ENCODE measurements at places on chromosomes 2 and 18.

DNA sequence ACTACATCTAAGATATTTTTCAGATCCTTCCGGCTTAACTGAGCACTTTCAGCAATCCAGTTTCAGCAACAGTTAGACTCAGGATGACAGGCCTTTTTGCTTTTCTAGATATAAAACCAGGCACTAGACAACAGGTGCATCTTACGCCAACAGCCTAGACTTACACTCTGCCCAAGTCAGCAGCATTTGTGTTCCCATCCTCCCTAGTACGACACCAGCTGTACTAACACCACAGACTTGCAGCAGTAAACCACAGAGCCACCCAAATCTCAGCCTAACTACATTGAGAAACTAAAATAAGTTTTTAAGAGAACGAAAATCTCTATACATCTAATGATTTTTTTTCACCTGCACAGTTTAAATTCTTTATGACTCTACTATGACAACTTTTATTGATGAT lies 89.9 kb upstream of the DNMT3A start:
- no peak for DNase-seq

DNA sequence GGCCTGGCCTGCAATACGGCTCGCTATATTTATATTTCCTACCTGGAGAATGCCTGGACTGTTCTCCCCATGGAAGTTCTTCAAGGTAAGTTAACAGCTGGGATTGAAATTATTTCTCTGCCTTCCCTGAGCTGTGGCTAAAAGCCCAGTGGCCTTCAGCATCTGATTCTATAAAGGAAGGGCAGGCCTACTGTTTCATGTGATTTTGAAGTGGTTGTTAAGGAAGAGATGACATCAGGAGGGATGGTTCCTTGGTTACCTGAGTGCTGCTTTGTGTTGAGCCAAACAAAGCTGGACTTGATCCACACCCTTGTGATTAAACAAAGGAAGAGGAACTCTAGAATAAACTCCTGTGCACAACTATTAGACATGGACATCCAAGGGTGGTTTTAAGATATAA lies 61.6 kb downstream of the MFSD6 start:
- DNase-seq: peak; percentile 48

DNA sequence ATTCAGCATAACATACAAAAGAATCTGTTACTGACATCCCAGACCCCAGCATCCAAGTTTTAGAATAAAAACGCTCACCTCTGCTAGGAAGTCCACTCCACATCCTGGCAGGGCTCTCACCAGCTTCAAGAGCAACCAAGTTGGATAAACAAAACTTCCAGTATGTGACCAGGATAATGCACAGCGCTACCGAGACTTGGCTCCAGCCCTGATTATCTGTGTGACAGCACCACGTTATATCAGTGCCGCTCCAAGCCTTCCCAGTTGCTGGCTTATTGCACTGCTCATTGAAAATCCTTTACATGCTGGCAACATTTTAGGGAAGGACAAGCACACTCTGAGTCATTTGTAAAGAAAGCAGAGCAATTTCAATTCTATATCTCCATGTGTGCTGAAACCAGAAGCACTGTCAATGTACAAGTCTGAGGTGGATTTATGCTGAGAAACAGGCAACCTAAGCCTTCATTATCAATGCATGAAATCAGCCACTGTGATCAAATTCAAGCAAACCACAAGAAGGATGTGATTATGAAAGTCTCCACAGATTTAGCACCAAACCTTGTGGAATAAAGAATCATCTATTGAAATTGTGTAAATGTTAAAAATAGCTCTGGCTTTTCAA lies 115.7 kb downstream of the ZNF385B start:
- DNase-seq: peak; percentile 4

GRCh38 chr2:10078704-10079265 lies 1.4 kb downstream of the CYS1 start:
- DNase-seq: no peak

DNA sequence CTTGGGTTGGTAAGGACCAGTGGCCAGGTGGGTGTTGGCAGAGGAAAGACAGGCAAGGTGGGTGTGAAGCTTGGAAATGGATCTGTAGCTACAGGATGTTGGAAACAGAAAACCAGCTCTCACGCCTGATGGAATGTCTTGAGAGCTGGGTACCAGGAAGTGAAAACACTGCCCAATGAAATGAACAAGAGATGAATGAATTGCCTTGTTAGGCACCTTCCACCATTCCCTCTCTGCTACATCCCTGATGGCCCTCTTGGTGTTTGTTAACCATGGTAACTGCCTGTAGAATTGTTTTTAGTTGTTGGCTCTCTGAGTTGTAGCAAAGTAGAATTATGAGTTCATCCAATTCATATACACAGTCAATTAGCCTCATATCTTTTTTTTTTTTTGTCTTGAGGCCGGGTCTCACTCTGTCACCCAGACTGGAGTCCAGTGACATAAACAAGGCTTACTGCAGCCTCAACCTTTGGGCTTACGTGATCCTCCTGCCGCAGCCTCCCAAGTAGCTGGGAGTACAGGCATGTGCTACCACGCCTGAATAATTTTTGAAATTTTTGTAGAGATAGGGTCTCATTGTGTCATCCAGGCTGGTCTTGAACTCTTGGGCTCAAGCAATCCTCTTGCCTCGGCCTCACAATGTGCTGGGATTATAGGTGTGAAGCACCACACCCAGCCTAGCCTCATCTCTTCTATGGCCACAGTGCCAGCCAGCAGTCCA lies 9.5 kb downstream of the KCMF1 start:
- no peak for DNase-seq

- no peak for DNase-seq
These were observed 59.7 kb downstream of the WDSUB1 start for GRCh38 chr2:159226608-159227385.

DNA sequence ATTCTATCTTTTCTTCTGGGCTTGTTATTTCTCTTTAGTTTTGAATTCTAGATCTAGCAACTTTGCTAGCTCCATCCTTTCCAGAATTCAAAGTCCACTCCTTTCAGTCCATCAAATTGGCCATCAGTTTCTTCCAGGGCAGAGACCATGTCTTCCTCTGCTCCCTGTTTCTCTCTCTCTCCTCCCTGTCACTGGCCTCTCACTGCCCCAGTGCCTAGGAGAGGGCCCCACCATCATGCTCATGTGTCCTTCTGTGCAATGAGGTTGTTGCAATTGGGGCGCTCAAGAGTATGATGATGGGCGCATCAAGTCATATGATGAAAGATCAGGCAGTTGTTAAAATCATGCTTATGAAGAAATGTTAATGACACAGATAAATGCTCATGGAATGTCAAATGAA lies 159.2 kb upstream of the HS6ST1 start:
- DNase-seq: no peak

DNA sequence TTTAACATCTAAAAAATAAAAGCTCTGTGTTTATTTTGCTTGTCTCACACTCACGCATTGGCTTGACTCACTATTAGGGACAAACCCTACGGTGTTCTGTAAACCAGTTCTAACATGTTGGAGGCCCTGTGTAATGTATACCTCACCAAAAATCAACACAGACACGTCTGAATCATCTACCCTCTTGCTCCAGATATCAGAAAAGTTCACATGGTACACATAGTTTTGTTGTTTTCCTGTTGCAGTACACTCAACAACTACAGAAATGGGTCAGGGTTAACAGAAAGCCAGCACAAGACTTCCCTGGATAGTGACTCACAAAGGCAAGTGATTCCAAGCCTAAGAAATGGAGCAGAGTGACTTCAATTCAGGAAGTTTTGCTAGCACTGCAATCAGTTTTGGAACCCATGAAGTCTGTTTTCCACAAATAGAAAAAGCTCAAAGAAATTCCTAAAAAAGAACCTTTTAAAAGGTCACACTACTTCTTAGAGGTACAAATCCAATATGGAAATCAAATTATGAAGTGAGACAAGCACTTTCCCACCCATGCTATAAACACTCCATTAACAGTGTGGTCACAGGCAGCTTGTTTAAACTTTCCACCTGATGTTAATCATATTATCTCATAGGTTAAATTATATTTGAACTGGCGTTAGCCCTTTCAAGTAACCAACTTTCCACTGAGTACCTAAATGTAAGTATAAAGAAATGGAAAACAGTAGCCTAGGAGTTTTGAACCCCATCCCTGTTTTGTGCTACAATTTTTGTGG lies 87.4 kb downstream of the GAREM1 start:
- peak; percentile 84 for DNase-seq

- no peak for DNase-seq
These were observed 35.5 kb downstream of the PNO1 start for GRCh38 chr2:68193144-68193543.

DNA sequence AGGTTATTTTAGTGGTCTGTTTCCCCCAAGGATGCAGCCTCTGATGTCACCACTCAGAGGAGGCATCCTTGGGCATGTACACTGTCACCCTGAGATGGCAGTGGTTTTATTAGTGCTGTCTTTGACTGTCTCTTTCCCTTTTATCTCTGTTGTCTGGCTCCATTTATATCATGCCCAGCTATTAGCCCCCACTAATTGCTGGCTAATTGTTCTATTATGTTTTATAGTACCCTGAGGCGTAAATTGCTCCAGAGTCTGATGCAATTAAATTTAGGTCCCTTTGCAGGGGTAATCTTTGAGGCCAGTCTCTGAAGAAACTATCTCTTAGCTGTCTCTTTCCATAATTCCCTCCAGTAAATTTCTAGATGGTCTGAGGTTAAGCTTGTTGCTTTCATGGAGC lies 301.0 kb upstream of the KLHL29 start:
- no peak for DNase-seq

GRCh38 chr2:241877989-241878970 lies 8.8 kb downstream of the RTP5 start:
- peak; percentile 92 for DNase-seq

- DNase-seq: peak; percentile 85
These were observed 78.9 kb downstream of the ZBTB7C start for GRCh38 chr18:48330016-48330991.

DNA sequence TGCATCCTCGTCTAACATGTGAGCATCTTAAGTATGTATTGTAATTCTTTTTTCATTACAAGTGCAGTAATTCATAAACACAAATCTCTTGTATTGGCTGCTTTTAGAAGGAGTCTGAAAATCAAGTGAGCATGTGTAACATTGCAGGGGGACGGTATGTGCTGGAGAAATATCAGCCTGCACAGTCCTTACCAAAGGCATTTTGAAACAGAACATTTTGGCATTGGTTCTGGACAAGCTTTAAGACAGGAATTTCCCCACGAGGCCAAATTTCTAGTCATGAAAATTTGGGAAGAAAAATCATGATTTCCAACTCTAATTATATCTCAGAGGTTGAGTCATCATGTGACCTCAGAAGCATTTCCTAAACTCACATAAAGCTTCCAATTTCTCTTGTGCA lies 24.7 kb upstream of the NRP2 start:
- peak; percentile 45 for DNase-seq

DNA sequence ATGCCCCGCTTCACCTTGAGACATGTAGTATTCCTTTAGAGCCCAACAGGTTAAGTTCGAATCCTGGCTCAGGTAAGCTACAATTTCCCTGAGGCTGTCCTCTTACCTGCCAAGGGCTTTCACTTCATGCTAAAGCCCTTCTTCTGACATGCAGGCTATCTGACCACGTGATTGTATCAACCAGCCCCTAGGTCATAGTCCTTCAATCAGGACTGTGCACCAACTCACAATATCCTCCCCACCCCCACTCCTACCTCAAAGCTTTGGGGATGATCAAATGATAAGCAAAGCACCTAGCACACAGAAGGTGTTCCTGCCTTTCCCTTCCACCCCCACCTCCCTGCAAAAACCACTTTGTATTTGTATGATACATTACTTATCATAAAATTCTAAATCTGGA lies 78.9 kb downstream of the AAK1 start:
- DNase-seq: no peak

- DNase-seq: no peak
These were observed 55.7 kb upstream of the ACTR3 start for GRCh38 chr2:113834051-113834730.

GRCh38 chr2:65146078-65146477 lies 16.2 kb upstream of the RAB1A start:
- DNase-seq: no peak

DNA sequence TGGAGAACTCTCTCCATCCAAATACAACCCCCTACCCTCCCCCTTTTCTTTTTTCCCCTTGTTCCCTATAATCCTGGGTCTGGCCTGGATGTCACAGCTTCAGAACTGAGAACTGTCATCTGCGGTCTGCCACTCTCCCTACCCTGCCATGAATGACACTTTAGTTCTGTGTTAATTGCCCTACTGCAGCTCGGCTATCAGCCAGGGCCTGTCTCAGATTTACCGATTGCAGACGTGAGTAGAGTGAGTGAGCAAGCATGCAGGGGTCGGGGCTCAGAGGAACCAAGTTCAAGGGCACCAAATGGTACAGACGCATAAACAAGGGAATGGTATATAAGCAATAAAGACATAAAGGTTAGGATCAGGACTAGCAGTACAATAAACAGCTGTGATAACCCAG lies 967.8 kb downstream of the BCL11A start:
- peak; percentile 29 for DNase-seq

GRCh38 chr2:8923183-8923582 lies 80.3 kb downstream of the MBOAT2 start:
- no peak for DNase-seq

DNA sequence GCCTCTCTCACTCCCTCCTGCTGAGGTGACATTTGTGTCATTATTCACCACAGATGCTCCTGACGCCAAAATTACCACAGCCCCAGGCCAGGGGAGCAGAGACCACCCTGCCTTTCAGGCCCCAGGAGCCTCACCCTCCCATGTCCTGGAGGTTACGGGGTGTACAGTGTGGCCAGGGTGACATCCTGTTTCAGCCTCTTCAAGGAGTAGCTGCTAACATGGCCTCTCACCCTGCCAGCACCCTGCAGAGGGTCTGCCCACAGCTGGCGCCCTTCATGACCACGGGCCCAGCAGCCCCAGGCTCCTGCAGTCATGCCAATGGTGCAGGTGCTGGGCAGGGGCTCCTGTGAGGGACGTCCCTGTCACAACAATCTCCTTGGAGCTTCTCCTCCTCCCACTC lies 92.6 kb downstream of the SMIM21 start:
- no peak for DNase-seq

DNA sequence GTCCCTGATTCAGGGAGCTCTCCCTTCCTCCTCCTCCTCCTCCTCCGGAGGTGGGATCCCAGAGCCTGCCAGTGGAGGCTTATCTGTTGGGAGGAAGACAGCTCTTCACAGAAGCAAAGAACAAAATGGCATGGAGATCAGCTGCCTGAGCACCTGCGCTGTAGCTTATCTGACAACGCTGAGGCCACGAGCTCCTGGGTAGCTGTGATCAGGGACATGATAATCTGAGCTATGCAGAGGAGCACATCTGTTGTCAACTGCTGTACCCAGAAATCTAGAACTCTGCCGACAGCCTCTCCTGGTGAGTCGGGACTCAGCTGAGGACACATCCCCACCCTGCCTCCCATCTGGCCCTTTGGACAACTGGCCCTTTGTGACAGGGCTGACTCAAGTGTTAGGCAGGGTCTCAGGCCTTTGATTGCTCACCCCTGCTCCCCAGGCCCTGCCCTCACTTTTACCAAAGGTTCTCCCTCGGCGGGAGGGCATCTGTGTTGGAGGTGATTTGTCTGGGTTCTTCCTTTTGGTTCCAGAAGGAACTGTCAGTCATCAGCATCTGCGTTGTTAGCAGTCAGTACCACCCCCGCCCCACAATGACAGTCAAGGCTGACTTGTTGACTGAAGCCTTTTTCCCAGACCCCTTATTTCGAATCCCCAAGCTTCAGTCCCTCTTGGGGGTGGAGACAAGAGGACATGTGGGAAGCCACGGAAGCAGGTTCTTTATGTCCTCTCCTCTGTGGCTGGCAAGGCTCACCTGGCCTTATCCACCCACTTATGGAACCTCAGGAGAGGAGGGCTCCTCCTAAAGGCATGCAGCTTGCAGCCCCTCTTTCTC lies 5.9 kb upstream of the CNNM3 start:
- DNase-seq: no peak

Data from astrocyte of the hippocampus (primary cell).